Eye (tissue), 1 donor: ENCODE measurements at places on chromosomes 2 and 18.

- DNase-seq: no peak
These were observed 102.2 kb downstream of the PTGR3 start for GRCh38 chr18:75106746-75107145.

GRCh38 chr2:171325886-171326585, 107.8 kb downstream of the METTL8 start:
- no peak for DNase-seq

DNA sequence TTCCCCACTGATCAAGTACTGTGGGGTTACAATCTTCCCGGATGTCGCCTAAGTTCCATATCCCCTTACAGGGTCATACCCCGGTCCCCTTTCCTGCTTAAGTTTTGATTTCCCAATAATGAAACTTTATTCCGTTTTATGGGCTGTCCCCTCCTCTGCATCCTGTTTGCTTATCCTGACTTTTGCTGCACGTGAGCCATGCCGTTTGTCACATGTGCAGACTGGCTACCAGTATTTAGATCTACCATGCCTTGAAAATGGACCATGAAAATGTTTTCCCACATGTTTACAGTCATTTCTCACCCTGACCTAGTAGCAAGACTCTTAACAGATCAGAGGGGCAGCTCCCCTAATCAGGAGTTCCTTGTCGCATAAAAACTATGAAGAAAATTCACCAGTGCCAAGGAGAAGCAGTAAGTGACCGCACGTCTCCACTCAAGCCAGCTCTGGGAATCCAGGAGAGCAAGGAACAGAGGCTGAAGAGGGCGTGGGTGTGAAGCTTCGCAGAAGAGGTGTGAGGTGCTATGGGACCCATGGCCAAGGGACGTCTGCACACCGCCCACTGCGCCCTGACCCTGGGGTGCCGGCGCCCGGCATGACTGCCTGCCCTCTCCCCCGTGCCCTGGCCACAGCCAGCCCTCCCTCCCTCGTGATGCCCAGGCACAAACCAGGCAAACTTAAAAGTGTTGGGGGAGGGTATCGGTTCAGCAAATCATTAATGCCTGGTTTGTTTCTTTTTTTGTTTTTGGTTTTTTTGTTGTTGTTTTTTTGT, 440.8 kb upstream of the SALL3 start:
- no peak for DNase-seq

GRCh38 chr2:128791120-128791984, 472.7 kb upstream of the HS6ST1 start:
- DNase-seq: no peak

GRCh38 chr2:181995289-181995688, 9.6 kb downstream of the PPP1R1C start:
- DNase-seq: no peak

- DNase-seq: no peak
These were observed 442.2 kb upstream of the ID2 start for GRCh38 chr2:8239531-8240088.

DNA sequence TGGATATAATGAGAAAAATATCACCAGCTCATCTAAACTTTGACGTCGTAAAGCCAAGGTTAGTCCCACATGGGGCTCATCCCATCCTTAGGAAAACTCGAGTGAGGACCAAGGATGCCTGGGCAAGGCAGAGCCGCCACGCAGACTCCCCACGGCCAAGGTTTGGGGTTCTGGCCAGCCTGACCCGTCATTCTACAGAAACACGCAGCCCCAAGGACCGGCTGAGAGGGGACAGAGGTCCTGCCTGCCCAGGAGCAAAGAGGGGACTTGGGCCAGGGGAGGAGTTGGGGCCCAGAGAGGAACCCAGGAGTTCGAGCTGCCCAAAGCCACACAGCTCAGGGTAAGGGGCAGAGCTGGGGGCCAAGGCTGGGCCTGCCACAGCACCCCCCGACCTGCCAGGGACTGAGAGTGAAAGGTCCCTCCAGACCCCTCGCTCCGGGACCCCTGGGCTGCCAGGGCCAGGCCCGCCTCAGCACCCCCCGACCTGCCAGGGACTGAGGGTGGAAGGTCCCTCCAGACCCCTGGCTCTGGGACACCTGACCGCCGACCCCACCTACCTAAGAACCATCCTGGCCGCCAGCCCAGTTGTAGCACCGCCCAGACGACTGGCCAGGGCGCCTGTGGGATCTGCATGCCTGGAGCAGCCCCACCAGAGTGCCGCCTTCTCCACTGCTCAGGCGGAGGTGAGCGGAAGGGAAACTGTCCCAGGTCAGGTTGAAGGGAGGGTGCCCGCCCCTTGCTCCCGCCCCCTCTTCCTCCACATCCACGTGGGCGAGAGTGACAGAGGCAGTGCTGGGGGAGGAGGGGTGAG, at the start of gene PDCD1:
Gene PDCD1, minus strand, starts transcription at position 689 of the 811 bp plus-strand sequence. Its CDS starts 56 bp downstream, at position 633.
- no peak for DNase-seq

GRCh38 chr18:9105420-9105819, 2.9 kb downstream of the NDUFV2 start:
- DNase-seq: no peak

DNA sequence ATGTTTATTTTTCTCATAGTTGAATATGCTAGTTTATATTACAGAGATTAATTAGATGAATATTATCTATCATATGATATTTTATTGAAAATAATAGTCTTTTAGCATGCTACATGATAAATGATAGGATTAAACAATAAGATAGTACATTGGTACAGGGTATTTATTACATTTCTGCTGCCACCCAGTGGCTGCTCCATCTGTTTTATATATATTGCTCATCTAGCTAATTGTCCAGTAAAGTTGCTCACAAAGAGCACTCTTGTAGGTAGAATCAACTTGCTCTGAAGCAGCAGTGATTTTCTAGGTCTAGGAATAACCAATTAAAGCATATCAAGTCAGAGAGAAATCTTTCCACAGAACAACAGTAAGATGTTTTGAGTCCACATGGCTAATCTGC, 183.3 kb downstream of the ASXL3 start:
- peak; percentile 55 for DNase-seq

DNA sequence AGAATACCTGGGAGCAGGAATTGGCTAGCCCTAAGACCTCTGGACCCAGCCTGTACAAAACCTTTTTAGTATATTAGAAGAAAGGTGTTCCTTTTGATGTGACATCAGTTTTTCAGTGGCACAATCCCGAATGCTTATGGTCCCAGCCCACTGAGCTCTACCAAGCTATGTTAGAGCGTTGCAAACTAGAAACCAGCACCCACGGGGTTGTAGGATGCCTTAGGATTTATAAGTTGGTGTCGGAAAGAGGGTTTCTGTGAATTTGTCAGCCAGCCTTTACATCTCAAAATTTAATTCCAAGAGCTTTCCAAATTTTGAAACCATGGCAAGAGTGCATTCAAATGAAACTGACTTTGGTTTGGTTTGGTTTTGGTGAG, 499 bp upstream of the LMAN1 start:
- no peak for DNase-seq

GRCh38 chr2:73910873-73911547, 15.7 kb upstream of the DGUOK start:
- DNase-seq: no peak

GRCh38 chr2:46332686-46333281, 35.6 kb downstream of the EPAS1 start:
- DNase-seq: no peak

DNA sequence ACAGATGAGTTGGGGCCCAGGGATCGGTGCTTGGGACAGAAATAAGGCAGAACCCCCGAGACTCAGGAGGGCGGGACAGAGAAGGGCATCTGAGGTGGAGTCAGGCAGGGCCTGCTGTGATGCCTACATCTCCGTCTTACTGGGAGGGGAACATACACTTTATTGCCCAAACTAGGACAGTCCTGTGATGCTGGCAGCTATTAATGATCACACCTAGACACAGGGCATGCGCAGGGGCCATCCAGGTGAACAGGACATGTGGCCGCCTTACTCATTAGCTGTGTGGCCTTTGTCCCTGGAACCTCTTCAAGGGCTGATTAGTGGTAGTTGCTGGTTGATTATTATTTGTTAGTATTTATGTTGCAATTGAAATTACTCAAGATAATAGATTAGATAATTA, 33.2 kb downstream of the MLPH start:
- no peak for DNase-seq

GRCh38 chr2:102064679-102065674, 73.2 kb downstream of the IL1R2 start:
- peak; percentile 62 for DNase-seq

GRCh38 chr2:211468877-211469663, 912.7 kb downstream of the CPS1 start:
- peak; percentile 55 for DNase-seq

DNA sequence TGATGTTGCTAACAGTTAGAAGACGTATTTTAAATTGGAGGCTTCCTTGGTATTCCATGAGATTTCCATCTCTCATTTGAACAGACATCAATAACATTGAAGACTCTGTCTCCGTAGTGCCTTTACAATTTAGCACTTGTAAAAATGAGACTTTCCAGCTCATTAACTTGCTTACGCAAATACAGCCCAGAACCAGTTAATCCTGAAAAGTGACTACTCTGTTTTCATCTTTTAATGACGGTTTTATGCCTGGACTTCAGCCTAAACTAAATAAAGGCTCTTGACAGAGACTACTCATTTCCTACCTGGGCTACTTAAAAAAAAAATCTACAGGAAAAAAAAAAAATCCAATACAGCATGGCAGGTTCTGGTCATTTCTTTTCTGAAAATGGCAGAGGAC, 148.6 kb downstream of the LRATD1 start:
- no peak for DNase-seq

DNA sequence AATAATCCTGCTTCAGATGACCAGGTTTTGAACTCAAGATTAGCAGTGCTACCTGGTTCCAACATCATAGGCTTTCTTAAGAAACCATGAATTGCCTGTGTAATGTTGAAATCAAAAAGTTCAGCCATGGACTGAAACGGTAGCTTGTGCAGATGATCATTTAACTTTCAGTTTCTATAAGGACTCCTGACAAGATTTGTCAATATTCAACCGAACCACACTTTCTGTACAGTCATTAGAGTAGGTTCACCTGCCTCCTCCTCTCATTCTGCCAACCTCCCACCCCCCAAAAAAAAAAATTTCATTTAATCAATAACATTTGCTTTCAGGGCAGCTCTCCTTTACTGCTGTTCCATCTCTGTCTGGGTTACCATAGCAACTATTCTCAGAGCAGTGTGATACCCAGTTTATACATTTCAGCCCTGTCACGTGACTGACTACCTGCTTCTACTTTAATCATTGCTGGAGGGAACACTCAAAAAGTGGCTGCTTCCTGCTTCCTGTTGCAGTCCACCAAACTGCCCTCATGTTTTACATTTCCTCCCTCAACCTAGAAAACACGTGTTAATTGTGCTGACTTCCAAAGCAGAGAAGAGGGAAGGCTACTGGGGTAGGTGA, 275.5 kb downstream of the SS18 start:
- peak; percentile 50 for DNase-seq

GRCh38 chr2:156959481-156959880, 298.0 kb upstream of the GALNT5 start:
- no peak for DNase-seq

- no peak for DNase-seq
These were observed 485.6 kb upstream of the SPRED2 start for GRCh38 chr2:65917986-65918385.

GRCh38 chr2:107635883-107636282, 190.8 kb upstream of the RGPD4 start:
- no peak for DNase-seq

- DNase-seq: no peak
These were observed 57.0 kb downstream of the CCDC102B start for GRCh38 chr18:68854786-68855391.
